SK-N-SH (cell line): ENCODE measurements at places on chromosomes 2 and 18. TPM values are rescaled to one million over a fixed set of nuclear protein-coding genes. Genes with fewer than 3 reads are reported as not detected.

DNA sequence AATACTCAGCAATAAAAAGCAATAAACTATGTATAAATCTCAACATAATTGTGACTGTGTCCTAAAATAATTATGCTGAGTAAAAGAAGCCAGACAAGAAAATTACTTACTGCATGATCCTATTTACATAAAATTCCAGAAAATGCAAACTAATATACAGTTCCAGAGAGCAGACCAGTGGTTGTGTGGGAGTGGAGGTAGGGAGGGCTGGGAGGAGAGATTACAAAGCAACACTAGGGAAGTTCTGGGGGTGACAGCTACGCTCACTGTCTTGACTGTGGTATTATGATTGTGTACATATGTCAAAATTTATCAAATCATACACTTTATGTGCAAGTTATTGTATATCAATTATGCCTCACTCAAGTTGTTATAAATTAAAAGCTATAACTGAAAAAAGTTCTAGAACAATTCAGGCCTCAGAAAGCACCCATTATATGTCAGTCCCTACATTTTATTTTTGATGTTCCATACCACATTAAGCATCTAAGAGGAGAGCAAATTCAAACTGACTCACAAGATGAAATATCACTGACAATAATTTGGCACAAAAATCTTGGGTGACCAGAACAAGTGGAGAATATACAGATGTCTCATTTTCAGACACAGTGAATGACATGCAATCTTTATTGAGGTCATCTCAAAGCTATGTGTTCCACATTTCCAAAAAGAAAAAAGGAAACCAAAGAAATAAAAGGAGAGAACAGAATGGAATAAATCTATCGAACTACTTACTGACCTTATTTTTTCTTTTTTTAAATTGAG is 85.1 kb downstream of the ANTXR1 start:
- DNase-seq: no peak

- DNase-seq: no peak
Observed at GRCh38 chr2:62568983-62569837, 63.2 kb upstream of the TMEM17 start.

DNA sequence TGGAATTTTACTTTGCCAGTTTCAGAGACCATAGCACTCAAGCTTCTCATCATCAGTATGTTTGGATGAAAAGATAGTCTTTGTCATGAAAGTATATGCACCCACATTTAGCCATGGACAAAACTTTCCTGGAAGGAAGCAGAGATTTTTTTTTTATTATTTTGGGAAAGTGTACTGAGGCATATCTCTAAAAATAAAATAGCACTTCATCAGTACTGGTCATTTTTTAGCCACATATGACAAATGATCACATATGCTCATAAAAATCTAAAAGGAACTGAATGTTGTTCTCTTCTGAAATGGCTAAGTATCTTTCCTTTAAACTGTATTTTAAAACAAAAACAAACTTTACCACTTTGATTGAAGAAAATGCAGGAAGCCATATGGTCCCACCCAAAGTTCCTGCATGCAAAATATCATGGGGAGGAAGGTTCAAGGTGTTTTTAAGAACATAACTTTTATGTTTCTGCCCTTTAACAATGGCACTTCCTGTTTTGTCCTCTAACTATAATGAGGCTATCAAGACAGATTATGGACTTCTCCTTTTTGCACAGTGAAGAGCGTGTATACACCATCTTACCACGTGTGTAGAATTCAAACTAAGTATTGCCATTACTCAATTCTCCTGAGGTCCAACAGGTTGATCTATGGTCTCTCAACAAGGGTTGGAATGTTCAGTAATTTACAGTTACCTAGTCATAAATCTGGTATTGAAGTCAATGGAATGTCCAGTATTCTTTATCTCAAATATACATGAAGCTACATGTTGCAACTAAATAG is 77.1 kb upstream of the SLC39A10 start:
- DNase-seq: no peak

DNA sequence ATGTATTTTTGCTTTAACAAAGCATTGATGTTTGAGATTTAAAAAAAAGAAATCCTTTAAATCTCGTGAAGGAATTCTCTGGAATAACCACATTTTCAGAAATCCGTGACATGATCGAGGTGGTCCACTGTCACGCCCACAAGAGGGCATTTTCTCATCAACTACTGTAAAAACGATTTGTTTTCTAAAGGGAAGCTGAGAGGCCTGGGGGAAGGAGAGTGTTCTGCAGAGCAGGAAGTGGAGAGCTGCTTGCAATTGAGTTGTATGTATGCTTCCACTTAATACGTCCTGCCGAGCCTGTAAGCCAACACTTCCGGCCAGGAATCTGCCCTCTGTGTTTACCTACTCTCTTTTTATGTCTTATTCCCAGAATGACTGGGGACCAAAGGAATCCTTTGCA is 19.4 kb downstream of the KLHL29 start:
- peak; percentile 84 for DNase-seq

GRCh38 chr2:71853858-71854257 is 293.8 kb downstream of the CYP26B1 start:
- DNase-seq: no peak

- DNase-seq: no peak
Observed at GRCh38 chr2:151472966-151473365, 63.3 kb downstream of the RIF1 start.

DNA sequence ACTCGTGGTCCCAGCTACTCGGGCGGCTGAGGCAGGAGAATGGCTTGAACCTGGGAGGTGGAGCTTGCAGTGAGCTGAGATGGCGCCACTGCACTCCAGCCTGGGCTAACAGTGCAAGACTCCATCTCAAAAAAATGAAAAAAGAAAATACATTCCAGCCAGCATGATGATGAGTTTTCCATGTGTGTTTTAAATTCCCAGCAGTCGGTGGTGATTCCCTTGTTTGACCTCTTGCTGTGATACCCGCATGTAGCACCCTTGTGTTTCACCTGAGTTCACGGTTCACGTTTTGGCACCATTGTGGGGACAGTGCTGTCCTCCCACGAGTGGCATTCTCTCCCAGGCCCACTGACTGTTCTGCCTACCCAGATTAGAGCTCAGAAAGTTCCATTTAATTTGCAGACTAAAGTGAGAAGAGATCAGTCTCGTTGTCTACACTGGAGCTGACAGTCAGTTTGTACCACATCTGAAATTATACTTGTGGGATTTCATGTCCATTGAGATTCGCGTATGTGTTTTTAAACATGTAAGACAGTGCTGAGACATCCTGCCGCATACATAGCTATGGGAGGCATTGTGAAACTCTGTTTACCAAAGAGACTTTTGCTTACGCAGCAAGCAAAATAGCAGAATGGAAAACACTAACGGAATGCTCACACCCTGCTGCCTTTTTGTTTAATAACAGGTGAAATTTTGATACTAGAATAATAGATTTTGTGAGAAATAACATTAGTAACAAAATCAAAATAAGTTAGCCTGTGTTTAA is 157.1 kb downstream of the GBX2 start:
- DNase-seq: no peak

DNA sequence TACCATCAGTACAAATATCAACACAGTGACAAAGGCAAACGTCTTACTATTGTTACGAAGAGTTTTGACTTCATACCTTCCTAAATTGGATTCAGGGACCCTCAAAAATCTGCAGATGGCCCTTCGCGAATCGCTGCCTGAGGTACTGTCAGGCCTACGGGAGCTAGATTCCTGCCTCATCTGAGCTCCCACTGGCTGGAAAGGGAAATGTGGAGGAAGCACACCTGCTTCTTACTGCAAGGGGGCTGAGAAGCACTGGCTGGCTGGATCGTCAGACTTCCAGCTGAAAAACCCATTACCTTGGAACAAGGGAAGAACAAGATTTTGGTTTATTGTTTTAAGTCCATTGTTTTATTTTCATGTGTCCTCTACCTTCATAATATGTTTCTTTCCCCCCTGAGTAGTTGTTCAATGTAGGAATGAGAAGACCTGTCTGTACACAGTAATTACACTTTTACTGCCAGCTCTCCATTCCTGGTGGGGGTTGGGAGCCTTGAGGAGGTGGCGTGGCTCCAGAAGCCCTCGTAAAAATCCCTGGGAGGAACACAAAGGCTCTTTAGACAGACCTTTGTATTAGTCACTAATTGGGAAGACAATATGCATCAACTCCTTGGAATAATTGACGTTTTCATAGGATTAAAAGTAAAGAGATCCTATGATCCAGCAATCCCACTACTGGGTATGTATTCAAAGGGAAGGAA is 124.1 kb upstream of the NOSTRIN start:
- DNase-seq: no peak

GRCh38 chr2:6818012-6818411 is 47.7 kb downstream of the CMPK2 start:
- DNase-seq: no peak

DNA sequence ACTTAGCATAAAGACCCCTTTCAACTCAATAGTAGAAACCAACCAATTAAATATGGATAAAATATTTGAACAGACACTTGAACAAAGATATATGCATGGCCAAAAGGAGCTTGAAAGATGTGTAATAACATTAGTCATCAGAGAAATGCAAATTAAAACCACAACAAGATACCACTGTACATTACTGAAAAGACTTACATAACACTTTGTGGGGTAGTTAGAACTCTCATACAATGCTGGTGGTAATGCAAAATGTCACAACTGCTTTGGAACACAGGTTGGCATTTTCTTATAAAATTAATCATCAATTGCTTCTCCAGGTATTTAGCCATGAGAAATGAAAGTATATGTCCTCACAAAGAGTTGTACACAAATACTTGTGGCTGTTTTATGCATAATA is 60.7 kb downstream of the TTC27 start:
- DNase-seq: no peak

- DNase-seq: no peak
Observed at GRCh38 chr2:127078028-127078427, 28.9 kb downstream of the BIN1 start.

- DNase-seq: no peak
Observed at GRCh38 chr2:112713926-112714325, 6.9 kb upstream of the NT5DC4 start.

- DNase-seq: no peak
Observed at GRCh38 chr18:22213333-22213973, 44.1 kb downstream of the GATA6 start.

GRCh38 chr2:191501561-191502168 is 176.3 kb upstream of the NABP1 start:
- DNase-seq: peak; percentile 48

DNA sequence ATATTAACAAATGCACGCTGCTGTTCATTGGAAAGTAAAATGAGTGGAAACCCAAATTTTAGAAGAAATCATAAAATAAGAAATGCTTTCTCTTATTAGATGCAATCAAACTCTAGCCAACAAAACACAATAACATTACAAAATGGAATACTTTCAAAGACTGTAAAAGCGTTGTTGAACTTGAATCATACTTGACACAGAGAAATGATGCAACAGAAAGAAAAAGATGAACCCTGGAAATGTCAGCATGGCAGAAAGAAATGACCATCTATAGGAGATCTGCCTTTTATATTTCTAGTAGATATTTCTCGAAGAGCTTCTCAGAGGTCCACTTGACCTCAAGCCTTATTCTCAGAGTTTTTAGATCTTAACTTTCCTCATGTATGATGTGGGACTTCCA is 170.6 kb upstream of the MEIS1 start:
- no peak for DNase-seq

DNA sequence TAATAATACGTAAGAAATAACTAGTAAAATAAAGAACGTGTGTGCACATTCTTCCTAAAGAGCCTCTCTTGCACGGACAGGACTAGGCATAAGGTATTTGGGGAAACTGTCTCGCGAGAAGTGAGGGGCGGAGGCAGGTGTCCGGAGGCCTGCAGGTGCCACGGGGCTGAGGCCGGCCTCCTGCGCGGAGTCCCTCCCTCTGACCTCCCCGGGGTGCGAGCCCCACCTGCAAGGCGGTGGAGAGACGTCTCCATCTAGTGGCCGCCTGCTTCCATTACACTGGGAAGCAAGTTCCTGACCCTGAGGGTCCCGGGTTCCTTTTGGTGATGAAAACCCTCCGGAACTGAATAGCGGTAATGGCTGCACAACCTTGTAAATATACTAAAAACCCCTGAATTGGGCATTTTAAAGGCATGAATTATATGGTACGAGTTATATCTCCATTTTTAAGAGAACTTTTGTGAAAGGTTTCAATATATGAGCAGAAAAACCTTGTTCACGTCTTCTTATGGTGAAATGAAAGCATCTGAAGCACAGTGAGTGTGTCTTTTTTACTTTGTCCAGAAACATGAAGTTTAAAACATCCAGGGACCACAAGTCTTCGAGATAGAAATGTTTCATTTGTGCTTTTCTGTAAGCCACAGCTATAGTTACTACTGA is 35.5 kb upstream of the CTDP1 start:
- DNase-seq: peak; percentile 93

KCNIP3 gene
- 0.97 and 1.6 TPM in 2 replicates for polyA plus RNA-seq

VWA3B gene
- not detected in 2 replicates for polyA plus RNA-seq

SKOR2 gene
- not detected in 2 replicates for polyA plus RNA-seq

LCT gene
- polyA plus RNA-seq: not detected in 2 replicates

LANCL1 gene
- 34.3 and 52.6 TPM in 2 replicates for polyA plus RNA-seq

CRYBA2 gene
- not detected in 2 replicates for polyA plus RNA-seq

NAT8 gene
- polyA plus RNA-seq: not detected in 2 replicates

BABAM2 gene
- 28.5 and 34.0 TPM in 2 replicates for polyA plus RNA-seq
